Ovary (tissue), 10 donors: ENCODE measurements at places on chromosomes 1 and 21.

GRCh38 chr21:44401386-44402160 lies 48.2 kb downstream of the TRPM2 start:
- no peak for DNase-seq

GRCh38 chr1:225918280-225918679 lies 5.8 kb downstream of the PYCR2 start:
- no peak for DNase-seq

GRCh38 chr1:200442537-200443156 lies 32.8 kb upstream of the ZNF281 start:
- no peak for DNase-seq

DNA sequence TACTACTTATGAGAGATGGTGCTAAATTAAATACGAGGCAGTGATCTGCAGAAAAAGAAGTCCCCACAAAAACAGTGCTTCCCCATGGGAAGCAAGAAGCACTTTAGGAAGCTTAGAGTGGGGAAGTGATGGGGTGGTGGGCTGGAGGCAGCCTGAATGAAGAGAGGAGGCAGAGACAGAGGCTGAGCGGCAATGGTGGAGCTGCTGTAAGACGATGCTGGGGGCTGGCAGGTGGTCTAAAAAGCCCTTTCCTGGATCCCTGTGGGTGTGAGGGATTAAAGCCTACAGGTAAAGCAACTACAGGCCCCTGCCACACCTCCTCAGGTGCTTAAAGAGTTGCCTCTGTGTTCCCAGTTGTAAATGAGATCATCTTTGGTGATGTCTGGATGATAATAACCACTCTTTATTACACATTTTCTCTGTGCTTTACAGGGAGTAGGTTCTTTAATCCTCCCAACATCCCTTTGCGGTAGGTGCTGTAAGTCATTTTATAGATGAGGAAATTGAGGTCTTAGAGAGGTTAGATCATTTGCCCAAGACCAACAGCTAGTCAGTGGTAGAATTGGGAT lies 39.2 kb downstream of the CNN3 start:
- no peak for DNase-seq

DNA sequence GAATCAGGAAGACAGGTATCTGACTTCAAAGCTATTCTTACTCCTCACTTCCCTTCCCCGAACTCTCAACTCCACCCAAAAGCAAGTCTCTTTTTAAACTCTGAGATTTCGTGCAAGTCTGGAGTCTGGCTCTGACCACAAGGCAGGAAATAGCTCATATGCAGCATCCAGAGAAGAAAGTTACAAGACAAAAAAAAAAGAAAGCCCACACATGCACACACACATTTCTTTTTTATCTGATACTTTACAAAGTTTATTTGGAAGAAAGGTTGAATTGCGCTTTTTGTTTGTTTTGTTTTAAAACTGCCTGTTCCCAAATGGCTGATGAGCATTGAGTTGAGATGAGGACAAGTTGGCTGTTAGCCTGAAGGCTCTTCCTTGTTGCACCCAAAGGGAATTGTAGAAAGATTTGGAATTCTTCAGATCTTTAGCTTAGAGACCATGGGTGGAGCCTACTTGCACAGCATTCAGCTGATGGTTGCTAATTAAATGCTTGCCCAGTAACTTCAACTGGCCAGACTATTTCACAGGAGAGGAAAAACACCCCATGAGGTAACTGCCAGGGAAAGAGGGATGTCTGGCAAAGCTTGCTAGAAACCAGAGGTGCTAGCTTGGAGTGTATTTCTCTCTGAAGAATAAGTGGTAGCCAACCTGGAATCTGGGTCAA lies 490.3 kb downstream of the TTLL7 start:
- DNase-seq: no peak

- DNase-seq: no peak
These were observed 6.5 kb upstream of the ATP1A4 start for GRCh38 chr1:160144921-160145320.

- DNase-seq: no peak
These were observed 23.7 kb downstream of the JAK1 start for GRCh38 chr1:64942675-64943074.
